ENCODE measurements at places on chromosomes 12 and 14.

GRCh38 chr12:101761350-101761749 is 22.1 kb upstream of the SYCP3 start:
- no peak for DNase-seq

- DNase-seq, result no peak
Observed at GRCh38 chr12:112901271-112901670, 5.5 kb upstream of the OAS1 start.

DNA sequence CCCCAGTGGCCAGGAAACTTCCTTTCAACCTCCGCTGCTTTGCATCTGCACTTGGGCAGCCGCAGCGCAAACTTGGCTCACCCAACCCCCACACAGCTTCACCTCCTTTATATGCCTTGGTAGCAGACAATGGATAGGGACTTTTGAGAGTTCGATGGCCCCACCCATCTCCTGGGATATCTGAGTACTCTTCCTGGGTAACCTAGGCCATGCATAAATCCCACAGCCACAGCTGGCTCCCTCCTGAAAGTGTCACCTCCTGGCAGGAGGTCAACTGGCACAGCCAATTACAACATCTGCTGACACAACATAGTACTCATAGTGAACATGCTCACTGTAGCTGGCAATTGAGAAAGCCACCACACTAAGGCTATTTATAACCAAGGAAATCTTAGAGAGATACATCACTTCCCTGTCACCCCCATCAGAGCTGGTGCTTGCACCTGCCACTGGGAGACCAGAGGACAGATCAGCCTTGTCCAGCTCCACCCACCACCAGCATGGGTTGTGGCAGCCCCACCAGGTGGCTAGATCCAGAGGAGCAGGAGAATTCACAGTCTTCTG is 410.0 kb downstream of the SYT1 start:
- no peak for DNase-seq

- no peak for DNase-seq
Observed at GRCh38 chr12:131497966-131498365, 212.9 kb upstream of the SFSWAP start.

DNA sequence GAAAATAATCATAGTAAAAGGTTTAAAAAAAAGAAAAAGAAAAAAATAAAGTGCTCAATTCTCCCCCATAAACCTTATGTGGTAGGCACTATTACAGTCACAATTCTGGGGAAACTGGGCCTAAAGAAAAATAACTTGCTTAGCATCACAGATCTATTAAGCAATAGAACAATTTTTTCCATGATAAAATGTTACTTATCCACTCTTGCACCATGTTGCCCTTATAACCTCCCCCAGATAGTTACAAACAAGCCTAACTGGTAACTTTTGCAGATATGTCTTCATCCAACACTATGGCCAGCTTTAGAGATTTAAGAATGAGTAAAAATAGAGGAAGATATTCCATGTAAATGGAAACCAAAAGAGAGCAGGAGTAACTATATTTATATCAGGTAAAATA is 164.8 kb downstream of the DUSP6 start:
- DNase-seq, result no peak
